ENCODE measurements at places on chromosomes 4 and X.

- DNase-seq, result no peak
Observed at GRCh38 chrX:19718642-19719041, 168.8 kb downstream of the SH3KBP1 start.

GRCh38 chr4:72948080-72948479, 121.4 kb downstream of the COX18 start:
- no peak for DNase-seq

DNA sequence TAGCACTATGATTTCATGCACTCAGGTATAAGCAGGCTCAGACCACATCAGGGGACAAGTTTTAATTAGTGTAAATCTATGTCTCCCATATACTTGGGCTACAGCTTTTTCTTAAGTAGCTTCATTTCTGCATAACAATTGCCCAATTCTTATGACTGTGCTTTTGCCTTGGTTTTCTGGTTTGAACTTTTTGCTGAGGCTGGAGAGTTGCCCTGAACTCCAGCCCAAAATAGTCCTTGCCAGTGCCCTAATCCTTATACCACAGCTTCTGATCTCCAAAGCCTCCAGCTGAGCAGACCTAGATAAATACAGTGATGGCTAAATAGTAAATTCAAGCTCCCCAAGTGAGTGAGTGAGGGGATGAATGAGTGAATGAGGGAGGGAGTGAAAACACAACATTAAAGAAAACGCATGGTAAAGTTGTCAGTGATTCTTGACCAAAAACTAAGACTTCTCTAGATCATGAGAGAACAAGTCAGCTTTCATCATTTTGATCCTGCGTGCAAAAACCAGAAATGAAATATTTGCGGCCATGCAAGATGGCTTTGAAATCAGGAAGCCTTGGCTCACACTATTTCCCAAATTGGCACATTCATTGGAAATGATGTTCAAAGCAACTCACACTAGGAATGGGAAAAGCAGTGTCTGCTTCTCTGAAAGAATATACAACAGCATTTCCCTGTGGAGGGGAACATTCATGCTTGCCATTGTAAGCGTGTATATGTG, 437.1 kb upstream of the CTSO start:
- no peak for DNase-seq

DNA sequence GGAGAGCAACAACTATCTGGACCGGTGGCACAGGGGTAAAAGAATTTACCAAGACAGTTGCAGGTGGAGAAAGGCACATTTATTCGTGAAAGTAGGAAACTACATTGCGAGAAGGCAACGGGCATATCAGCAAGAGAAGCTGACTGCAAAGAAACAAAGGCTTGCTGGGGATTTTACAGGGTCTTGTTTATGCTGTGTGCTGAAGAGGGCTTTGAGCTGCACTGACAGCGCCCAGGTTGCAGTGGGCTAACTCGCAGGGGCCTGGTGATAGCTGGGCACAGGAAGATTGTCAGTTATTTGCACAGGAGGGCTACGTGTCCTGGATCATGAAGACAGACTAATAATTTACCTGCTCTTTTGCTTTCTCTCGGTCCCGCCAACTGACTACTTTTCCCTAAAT, 10.7 kb downstream of the TLR3 start:
- no peak for DNase-seq

- DNase-seq, result no peak
Observed at GRCh38 chrX:47180346-47180745, 13.3 kb upstream of the UBA1 start.

GRCh38 chr4:140109737-140110136, 44.2 kb downstream of the MAML3 start:
- DNase-seq, result no peak

- DNase-seq, result no peak
Observed at GRCh38 chr4:38320343-38320695, 343.7 kb upstream of the KLF3 start.

DNA sequence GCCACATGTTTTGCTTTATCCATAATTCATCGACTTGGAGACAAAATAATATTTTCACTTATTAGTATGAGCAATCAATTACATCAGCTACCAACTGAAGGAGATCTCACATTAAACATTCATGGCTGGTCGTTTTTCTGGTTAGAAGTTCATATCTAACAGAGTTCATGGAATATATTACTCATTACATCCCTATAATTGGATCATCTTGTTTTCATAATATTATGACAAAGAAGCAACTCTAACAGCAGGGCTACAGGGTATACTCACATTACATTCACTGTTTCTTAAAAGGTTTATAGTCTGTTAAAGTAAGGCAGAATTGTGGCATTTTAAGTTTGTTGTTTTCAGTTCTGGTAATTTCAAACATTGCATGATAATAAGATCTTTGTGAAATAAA, 33.0 kb downstream of the GSTCD start:
- DNase-seq, result peak; percentile 8

- no peak for DNase-seq
Observed at GRCh38 chrX:68894513-68895340, 65.9 kb downstream of the EFNB1 start.

GRCh38 chr4:169362607-169363006, 91.9 kb upstream of the SH3RF1 start:
- no peak for DNase-seq

GRCh38 chr4:168648929-168649328, 152.1 kb downstream of the PALLD start:
- peak; percentile 51 for DNase-seq

DNA sequence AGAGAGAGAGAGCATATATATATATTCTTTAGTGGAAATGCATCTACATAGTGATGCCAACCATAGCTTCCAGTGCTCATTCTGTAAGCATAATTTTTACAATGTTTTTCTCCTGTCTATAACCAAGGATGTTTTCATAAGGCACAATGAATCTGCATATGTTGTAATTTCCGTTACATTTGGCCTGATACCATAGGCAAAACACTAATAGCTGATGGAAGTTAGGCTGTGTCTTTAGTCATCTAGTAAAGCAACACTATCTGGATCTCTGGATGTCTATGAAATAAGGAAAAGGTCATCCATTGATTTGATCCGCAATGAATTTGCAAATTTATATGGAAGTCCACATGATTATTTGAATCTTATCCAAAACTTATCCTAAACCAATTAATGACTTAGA, 8.1 kb downstream of the PCDH7 start:
- DNase-seq, result no peak

GRCh38 chr4:161604516-161605300, 559.1 kb downstream of the FSTL5 start:
- DNase-seq, result no peak

Measured in RKO (cell line).